ENCODE measurements at places on chromosomes 4 and X.

- no peak for DNase-seq
Observed at GRCh38 chrX:45422216-45422925, 221.7 kb upstream of the DIPK2B start.

DNA sequence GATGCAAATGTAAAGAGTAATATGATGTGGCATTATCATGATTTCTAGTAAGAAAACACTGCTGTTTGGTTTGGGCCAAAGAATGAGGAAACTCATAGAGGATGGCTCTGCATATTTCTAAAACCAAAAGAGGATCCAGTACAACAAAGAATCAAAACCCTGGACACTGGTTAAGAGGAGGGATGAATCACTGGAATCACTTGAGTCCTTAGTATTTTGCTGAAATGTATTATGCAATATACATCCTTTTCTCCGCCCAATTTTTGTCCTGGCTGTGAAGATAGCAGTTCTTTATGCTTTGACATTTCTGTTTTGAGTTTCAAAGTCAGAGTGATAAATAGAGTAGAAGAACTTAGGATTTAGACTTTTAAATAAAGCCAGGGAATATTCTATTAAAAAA lies 345.9 kb downstream of the PACRGL start:
- DNase-seq, result no peak

DNA sequence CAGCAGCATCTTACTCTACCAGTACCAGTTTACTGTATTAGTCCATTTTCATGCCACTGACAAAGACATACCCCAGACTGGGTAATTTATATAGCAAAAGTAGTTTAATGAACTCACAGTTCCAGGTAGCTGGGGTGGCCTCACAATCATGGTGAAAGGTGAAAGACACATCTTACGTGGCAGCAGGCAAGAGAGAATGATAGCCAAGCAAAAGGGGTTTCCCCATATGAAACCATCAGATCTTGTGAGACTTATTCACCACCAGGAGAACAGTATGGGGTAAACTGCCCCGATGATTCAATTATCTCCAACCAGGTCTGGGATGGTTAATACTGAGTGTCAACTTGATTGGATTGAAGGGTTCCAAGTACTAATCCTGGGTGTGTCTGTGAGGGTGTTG lies 69.3 kb downstream of the YIPF6 start:
- no peak for DNase-seq

DNA sequence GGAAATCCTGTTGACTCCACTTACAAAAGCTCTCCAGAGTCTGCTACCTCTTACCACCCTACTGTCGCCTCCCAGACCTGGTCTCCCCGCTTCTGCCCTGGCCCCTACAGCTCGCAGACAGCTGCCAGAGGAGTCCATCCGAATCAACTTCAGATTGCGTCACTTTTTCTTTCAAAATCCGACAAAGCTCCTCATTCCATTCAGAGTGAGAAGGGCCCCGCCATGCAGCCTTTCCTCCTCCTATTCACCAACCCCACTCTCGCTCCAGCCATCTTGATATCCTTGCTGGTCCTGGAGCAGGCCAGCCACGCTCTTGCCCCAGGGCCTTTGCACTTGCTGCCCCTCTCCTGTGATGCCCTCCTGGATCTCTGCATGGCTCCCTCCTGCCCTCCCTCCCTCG lies 5.2 kb upstream of the OPN1LW start:
- DNase-seq, result no peak

GRCh38 chr4:76251441-76252270 lies at the start of gene FAM47E:
TSS of gene FAM47E (plus strand) at chr4:76251721. CDS start at chr4:76251747, 26 bp downstream.
- DNase-seq, result peak; percentile 5

DNA sequence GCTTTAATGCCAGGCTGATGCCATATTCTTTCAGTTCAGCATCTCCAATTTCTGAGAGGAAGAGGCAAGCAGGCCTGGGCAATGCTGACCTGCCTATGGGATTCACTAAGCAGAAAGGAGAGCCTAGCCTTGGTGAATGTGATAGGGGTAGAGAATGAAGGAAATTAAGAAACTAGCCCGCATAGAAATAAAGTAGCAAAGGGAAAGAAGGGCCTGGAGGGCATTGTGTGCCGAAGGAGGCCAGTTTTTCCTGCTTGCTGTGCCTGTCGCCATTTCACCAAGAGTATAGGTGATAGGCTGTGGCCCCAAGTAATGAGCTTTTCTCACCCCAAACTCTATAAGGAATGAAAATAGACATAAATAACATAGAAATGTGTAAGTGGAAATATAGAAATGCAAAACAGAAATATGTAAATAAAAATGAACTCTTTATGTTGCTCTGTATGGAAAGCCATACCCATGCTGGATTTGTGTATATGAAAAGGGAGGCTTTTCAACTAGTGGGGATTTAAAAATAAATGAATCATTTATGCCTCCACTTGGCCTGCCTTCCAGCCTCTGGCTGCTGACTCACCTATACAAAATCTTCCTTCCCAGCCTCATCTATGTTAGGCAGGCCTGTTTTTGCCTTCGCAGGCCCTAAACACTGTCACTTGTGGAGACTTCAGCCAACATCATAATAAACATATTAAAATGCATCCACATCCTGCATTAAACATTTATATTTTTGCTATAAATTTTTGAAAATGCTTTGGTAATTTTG lies 5.1 kb upstream of the OCRL start:
- no peak for DNase-seq

- DNase-seq, result no peak
Observed at GRCh38 chrX:136616987-136617685, 30.8 kb upstream of the CD40LG start.

GRCh38 chr4:129821963-129822362 lies 726.0 kb downstream of the C4orf33 start:
- no peak for DNase-seq

DNA sequence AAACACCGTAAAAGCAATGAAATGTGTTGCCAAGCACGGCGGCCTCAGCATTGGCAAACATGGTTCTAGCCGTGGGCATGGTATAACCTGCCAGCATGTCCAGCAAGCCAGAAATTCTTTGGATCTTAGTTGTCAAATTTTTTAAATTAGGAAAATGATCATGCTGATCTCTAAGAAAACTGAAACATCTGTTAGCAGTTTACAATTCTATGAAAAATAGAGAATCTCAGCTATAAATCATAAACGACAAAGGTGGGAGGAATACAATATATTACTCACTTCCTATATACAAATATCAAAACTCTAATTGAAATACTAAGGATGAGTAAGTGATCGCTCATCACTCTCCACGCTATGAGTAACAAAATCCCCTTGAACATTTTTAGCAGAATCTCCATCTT lies 130.3 kb downstream of the ADGRA3 start:
- no peak for DNase-seq

GRCh38 chr4:19497705-19498104 lies 754.0 kb upstream of the SLIT2 start:
- no peak for DNase-seq
